ENCODE measurements at places on chromosomes 3 and 15.

GRCh38 chr15:61032600-61033286, 196.4 kb downstream of the RORA start:
- DNase-seq = peak; percentile 42

- DNase-seq = no peak
These were observed 94.0 kb upstream of the THBS1 start for GRCh38 chr15:39486621-39487457.

- DNase-seq = no peak
These were observed 21.8 kb downstream of the RBPMS2 start for GRCh38 chr15:64753480-64754185.

DNA sequence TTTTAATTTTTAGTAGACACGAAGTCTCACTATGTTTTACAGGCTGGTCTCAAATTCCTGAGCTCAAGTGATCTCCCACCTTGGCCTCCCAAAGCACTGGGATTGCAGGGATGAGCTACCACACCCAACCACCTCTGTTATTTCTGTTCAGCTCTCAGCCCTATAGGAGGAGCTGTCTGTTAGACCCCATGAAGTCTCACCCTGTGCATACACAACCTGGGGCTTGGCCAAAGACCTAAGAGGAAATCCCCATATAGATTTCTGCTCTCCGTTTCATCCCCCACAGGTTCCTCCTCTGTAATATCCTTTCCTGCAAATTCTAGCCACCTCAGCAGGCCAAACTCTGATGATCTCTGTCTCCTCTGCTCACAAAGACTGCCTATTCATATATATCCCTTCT, 56.6 kb upstream of the CTDSPL2 start:
- no peak for DNase-seq

DNA sequence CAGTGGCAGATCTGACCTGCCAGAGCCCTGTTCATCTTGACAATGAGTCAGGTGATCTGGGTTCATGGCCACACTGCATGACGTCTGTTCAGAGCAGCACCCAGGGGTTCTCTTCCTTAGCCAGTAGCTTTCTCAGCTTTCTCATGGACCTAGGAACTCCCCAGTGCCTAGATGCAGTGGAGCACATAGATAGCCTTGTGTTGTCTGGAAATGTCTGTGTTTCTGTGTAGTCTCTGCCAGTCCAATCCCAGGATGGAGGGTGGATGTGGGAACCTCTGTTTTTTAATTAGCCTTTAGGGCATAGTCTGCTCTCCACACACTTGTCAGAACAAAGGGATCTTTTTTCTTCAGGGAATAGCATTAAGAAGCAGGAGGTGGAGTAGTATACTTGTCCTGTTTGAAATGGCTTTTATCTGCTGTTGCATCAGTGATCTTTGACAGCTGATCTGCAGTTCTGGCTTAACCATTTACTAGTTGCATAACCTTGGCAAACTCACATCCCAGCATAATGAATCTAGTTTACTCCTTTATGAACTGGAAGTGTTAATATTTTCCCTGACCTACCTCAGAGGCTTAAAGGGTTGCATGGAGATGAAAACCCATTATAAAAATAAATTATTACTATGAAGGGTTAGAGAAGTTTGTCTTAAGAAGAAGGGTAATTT, 16.1 kb upstream of the CACNA1D start:
- DNase-seq = peak; percentile 85

DNA sequence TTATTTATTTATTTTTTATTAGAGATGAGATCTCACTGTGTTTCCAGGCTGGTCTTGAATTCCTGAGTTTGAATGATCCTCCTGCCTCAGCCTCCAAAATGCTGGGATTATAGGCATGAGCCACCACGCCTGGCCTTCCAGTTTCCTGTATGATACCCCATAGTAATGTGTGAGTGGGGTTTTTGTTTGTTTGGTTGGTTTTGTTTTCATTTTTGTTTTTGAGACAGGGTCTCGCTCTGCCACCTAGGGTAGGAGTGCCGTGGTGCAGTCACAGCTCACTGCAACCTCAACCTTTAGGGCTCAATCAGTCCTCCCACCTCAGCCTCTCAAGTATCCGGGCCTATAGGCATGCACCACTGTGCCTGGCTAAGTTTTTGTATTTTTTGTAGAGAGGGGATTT, 30.9 kb downstream of the GOLM2 start:
- no peak for DNase-seq

DNA sequence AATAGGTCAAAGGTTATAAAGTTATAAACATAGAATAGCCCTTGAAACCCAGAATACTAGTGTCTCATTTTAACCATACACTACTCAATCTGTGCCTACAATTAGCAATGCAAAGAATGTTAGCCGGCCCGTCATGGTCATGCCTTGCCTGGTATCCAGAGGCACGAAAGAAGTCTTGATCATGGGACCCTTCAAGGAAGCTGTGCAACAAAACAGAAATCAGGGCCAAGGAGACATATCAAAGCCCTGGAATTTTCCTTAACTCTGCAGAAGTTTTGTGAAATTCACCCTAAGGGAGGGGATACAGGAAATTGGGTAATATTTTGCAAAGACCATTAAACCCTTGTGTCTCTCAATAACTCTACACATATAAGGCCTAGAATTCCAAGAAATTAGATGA, 482.4 kb downstream of the ROBO1 start:
- no peak for DNase-seq

DNA sequence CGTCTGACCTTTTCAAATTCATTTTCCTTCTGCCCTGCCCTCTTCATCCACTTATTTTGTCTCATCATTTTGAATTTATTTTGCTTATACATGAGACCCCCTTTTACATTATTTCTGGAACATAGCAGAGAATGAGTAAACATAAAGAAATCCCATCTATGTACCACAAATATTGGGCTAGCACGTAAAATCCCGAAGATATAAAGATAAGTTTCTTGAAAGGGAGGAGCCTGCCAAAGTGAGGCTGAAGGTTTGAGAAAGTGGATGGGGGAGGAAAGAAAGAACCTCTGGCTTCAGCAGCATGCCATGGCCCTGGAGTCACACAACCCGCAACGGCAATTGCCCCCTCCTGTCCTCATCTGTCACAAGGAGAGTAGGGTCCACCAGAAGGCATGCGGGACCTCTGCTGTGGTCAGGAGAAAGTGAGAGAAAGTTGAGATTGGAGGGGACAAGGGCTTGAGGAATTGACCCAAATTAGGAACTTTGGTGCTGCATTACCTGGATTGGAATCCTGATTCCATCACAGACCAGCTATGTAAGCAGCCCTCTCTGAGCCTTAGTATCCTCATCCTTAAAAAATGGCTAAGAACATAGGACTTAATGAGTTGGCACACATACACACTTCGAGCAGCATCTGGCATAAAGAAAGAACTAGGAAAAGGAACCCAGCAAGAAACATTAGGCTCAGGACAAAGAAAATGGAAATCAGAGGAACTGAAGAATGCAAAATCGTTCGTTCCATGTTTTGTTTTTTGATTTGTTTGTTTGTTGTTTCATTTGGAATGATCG, 53.7 kb upstream of the GYG1 start:
- no peak for DNase-seq
